ENCODE measurements at places on chromosomes 7 and 10. TPM values are rescaled to one million over a fixed set of nuclear protein-coding genes. Genes with fewer than 3 reads are reported as not detected.

GRCh38 chr7:151388430-151388829 is 21.4 kb downstream of the WDR86 start:
- DNase-seq = no peak

DNA sequence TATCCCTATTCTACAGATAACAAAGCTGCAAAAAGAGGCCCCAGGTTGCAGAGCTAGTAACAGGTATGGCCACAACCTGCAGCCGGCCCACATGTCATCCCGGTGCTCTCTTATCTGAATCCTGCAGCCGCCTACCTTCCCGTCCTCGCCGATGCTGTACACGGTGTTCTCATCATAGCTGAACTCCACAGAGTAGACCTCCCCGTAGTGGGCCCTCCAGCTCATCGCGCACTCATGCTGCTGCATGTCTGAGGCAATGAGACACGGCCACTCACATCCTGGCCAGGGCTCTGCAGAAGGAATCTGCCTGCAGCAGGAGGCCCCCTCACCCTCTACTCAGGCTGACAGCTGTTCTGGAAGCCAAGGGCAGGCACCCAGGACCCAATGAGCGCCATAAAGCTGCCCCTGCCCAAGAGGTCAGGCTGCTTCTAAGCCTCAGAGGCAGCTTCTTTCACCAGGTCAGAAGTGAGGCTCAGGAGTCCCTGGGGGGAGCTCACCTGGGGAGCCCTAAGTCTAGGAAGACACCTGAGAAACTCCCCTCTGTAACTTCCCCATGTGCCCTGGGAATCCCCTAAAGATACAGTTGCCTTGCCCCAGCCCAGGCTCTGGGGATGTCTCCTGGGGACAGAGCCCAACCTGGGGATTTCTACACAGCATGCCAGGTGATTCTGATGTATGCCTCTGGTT is 17.9 kb upstream of the CYREN start:
- DNase-seq = no peak

DNA sequence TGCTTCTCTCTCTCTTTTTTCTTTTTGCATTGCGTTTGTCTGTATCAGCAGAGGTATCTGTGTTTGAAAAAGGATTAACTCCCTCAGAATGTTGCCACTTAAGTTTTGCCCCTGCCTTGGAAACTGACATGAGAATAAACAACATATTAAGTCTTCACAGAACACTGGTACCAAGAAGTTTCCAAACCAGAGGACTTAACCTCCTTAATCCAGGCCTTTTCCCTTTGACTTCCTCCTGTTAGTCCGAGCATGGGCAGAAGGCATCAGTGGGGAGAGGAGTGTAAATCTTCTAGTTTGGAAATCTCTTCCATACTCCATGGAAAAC is 681.4 kb downstream of the LRMDA start:
- no peak for DNase-seq

GRCh38 chr10:104072786-104073185 is 12.9 kb downstream of the COL17A1 start:
- no peak for DNase-seq

DNA sequence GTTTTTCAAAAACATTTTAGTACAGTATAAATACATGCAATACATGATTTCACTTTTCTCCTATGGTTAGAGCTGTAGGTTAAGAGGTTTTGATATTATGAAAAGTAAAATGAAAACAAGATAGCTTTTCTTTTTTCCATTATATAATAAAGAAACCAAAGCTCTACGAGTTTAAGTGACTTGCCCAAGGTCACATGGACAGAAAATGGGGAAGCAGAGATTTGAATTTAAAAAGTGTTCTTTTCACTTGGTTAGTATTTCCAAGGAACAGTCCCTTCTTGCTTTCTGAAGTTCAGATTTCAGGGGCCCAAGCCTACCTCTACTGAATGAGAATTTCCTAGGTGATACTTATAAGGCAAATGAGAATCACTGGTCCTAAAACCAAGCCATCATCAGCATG is 13.2 kb upstream of the MAP3K8 start:
- DNase-seq = no peak

DNA sequence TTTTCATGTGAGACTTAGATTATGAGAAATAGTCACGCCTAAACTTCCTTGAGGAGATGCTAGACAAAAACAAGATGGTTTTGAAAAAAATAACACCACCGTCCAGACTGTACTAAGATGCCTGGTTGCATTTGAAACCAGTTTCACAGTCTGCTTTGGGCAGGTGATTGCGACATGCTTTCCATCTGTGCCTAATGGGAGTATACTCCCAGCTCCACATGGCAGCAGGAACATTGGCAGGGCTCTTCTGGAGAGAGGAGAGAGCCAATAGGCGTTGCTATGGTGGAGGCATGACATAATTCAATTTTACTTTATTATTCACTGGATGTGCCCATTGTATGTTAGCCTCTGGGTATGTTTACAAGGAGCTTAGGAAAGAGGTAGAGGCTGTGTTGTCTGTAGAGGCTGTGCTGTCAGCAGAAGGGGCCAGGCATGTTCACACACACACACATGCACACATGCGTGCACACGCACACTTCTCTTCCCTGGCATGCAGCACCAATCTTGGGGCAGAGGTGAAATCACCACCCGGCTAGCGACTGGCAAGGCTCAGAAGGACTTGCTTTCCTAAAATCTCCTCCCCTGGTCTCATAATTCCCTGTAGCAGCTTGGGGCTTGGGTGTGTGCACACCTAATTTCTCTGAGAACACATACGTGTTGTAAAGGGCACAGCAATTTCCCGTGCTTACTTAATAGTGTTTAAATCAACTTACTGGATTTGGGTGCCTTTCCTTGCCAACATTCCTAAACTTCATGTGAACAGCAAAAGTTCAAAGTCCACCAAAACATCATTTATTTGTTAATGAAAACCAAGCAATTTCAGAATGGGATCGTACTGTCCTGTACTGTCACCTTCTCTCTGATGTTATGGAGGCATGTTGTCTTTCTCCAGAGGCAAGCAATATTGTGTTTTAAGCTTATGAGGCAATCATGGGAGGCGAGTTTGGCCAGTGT is 162.1 kb downstream of the TCF7L2 start:
- no peak for DNase-seq

DNA sequence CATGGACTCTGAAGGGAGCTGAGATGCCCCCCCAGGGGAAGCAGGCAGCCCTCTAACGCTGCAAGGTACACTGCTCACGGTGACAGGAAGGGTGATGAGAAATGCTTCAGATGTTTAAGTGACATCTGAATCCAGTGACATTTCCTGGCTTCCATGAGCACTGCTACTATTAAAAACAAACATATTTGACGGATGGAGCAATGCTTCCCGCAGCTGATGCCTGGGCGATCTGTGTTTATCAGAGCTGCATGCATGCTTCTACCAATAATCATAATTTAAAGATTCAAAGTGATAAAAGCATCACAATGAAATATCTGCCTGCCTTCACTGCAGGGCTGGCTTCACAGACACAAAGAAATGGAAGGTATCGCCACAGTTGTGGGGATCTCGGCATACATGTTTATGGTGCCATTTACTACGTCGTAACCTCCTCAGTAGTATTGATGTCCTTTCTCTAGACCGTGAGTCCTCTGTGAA is 66.1 kb upstream of the AOAH start:
- DNase-seq = no peak

- no peak for DNase-seq
Measured at GRCh38 chr10:68957654-68958053, 1.7 kb downstream of the DDX21 start.

GRCh38 chr10:10677479-10677878 is 340.2 kb upstream of the CELF2 start:
- peak; percentile 59 for DNase-seq

- peak; percentile 61 for DNase-seq
Measured at GRCh38 chr10:103884681-103885139, 29.3 kb upstream of the SH3PXD2A start.

- no peak for DNase-seq
Measured at GRCh38 chr7:44632196-44632595, 25.8 kb downstream of the OGDH start.

GRCh38 chr10:74437822-74438221 is 286.8 kb downstream of the ADK start:
- DNase-seq = no peak

- no peak for DNase-seq
Measured at GRCh38 chr7:97117035-97117371, 495 bp upstream of the SDHAF3 start.

DNA sequence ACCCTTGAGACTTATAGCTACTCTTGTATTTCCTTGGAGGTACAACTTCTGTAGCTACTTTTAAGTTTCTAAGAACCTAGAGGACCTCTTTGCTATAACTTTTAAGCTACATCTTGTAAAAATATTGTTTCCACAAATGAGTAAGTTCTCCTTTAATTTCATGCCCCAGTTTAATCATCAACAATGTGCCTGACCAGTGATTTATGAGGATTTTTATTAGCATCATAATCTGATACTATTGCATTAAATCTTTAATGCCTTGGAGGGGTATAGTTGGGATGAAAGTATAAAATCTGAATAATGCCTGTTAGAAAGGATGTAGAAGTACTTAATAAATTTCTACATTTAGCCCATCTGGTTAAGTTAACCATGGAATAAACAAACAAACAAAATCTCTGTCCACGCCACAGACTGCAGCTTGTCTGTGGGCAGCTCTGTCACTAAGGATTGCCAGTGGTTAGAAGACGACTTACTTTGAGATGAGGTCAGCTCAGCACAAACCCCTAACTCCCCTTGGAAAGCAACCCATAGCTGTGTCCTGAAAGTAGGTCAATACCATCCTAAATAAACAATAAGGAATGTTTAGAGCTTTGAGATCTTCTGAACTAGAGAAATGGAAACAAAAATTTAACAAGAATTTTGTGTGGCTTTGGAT is 18.3 kb downstream of the UBE2D1 start:
- DNase-seq = no peak

- DNase-seq = no peak
Measured at GRCh38 chr7:55351263-55351662, 13.9 kb upstream of the LANCL2 start.

GRCh38 chr10:28496481-28496961 is 36.4 kb upstream of the WAC start:
- DNase-seq = no peak

DNA sequence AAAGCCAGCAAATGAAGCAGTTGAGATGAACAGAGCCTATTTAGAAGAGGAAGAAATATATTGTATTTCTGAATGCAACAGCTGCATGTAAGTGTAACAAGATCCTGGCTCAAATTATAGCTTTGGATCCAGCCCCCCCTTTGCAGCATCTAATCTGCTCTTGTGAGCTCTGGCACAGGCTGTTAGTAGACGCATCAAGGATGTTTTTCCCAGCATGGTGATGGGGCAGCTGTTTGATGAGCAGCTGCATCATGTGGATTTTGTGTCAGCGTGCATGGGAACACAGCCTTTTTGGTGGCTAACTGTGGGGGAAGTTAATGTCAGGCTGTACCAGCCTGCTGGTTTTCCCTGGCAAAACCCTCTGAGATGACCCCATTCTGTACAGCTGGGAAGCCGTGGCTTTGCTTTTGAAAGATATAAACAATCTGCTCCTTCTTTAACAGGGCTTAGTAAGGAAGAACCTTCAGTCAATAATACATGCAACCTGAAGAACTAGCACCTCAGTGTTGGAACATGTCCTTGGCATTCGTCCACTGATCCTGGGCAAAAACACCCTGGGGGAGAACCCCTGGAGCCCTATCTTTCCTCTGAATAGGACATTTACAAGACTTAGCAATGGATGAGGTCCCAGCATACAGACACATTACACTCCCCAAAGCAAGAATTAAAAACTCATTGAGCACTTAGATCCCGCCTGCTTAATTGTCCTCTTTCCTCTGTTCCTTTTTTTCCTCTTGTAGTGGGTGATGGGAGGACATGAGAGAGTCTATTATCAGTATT is 70.6 kb downstream of the NPS start:
- DNase-seq = no peak

- DNase-seq = no peak
Measured at GRCh38 chr10:23035569-23035968, 59.8 kb upstream of the MSRB2 start.

DNA sequence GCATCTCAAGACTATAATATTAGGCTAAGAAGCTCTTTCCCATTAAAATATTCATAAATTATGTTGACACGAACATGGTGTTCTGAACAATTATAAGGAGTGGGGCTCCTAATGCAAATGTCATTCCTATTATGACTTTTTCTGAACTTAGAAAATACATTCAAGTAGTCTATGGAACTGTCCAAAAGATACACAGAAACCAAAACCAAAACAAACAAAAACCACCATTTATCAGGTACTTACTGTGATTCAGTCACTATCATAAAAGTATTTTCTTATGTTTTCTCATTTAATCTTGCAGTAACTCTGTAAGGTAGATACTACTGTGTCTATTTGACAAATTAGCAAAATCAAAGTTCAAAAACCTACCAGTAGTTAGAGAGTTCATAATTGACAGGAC is 406.8 kb downstream of the GFRA1 start:
- DNase-seq = no peak

DNA sequence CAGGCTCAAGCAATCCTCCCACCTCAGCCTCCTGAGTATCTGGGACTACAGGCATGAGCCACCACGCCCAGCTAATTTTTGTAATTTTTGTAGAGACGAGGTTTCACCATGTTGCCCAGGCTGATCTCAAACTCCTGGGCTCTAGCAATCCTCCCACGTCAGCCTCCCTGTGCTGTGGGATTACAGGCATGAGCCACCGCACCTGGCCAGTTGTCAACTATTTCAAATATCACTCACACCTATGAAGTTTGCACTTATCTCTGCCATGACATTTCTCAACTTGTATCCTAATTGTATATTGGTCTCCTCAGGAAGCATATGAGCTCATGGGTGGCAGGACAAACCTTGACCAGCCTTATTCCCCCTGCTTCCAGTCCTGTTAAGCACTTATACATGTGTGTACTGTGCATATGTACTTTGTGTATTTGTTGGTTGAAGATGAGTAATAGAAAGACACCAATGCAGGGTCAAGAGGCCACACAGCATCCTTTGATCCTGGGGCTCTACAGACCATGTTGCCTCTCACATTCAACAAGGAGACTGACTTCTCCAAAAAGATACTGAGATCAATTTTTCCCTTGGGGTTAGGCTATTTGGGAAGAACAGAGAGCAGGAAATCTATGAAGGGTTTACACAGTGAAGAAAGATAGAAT is 82.2 kb downstream of the SLC16A9 start:
- DNase-seq = no peak

DNA sequence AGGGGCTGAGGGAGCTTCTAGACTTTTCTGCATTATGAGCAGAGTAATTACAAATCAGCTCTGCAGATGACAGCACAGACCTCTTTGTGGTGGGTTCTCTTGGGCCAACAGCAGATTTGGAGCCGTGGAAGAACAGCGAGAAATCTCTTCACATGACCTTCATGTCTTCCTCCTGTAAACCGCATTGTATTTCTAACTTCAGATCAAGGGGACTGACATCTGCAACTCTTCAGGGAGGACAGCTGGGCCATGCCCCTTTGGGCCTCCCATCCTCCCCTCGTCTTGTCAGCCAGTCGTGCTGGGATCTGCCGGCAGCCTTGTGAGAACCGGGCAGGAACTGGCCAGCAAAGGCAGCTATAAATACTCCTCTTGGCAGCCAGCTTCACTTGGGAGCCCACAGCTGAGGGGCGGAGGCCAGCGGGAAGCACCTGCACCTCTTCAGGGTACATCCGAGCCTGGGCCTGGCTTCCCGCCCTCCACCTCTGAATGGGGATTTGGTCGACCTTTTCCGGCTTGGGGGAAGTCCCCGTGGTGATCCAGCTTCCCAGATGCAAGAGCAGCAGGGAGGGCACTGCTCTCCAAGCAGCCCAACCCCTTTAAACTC is 54.7 kb downstream of the STEAP1B start:
- DNase-seq = peak; percentile 41

Gene CALY
- total RNA-seq = not detected

Gene ASB4
- total RNA-seq = 89.7 TPM

Gene NEBL
- 7.8 TPM for total RNA-seq

Gene GAD2
- total RNA-seq = not detected

Gene ASAH2
- total RNA-seq = 0.83 TPM

Gene ADCY1
- 4.7 TPM for total RNA-seq

Gene SLC35G1
- 3.7 TPM for total RNA-seq

Gene CHST3
- total RNA-seq = 38.4 TPM

Gene GIMAP7
- total RNA-seq = 14.5 TPM

Gene BBIP1
- 43.0 TPM for total RNA-seq
